Fibroblast of the conjunctiva (primary cell): ENCODE measurements at places on chromosomes 4 and X.
A peak's percentile ranks its signal among the peaks of the same experiment; 100 is the strongest.

GRCh38 chr4:97911236-97911906, 231.9 kb downstream of the STPG2 start:
- DNase-seq = no peak

GRCh38 chr4:147981305-147981704, 249.4 kb downstream of the ARHGAP10 start:
- DNase-seq = no peak

- no peak for DNase-seq
Measured at GRCh38 chrX:21691512-21692018, 33.4 kb upstream of the KLHL34 start.

GRCh38 chrX:72052415-72053090, 79.2 kb downstream of the RTL5 start:
- no peak for DNase-seq

GRCh38 chrX:153935326-153935851, 552 bp upstream of the NAA10 start:
- no peak for DNase-seq

- no peak for DNase-seq
Measured at GRCh38 chrX:127466211-127466610, 586.0 kb downstream of the ACTRT1 start.

GRCh38 chr4:79466621-79467020, 58.6 kb upstream of the GK2 start:
- DNase-seq = no peak

DNA sequence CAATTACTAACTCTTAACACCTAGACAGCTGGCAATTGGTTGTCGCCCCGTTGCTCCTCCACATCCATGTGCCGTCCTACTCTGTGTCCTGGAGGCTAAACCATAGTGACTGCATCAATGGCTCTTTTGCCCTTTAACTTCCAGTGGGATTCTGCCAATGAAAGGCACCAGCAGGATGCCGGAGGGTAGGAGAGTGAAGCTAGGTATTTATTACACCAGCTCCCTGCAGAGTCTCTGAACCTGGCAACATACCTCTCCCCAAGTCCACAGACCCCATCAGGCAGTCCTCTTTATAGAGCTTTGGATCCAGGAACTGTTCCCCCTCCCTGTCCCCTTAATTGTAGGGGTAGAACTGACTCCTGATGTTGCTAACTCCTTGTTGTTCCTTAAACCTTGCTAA, 426.8 kb downstream of the HNRNPD start:
- DNase-seq = no peak

GRCh38 chr4:10620935-10621488, 63.6 kb downstream of the CLNK start:
- no peak for DNase-seq

DNA sequence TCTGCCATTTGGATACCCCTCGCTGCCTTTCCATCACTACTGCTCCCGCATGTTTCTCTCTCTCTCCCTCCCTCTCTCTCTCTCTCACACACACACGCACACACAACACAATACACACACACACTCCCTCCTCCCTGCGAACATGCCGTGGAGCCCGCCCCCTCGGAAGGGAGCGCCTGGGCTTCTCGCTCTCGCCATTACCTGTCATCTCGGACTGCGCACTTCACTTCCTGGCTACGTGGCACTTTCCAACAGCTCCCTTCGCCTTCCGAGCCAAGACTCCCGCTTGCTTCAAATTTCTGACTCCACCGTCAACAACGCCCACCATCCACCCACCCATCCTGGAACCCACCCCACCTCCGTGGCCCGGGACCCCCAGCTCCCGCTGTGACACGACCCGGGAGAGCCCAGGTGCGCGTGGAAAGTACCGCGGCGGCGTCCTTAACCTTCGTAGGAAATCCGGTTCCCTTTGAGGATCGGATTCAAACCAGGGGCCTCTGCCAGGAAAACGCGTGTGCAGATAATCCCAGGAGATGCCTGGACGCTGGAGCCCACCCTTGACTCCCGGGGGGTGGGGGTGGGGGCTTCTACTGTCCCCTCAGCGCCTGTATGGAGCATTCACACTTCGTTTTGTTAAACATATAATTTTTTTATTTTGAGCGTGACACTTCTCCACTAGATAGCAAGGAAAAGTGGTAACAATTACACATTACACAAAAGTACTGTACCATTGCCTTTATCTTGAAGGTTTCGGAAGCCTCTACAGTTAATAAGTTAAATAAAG, 12.5 kb downstream of the ARX start:
- no peak for DNase-seq

DNA sequence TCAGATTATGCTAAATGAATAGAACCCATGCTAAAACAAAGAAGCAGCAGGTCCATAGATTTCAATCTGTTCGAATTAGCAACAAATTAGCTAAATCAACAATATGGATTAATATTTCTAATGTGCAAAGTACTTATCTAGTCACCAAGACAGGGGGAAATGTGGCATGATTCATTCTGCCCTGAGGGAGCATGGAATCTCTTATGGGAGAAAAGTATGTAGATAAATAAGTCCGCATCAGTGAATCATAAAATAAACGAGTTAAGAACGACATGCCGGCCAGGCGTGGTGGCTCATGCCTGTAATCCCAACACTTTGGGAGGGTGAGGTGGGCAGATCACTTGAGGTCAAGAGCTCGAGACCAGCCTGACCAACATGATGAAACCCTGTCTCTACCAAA, 102.1 kb downstream of the ANOS1 start:
- DNase-seq = no peak

GRCh38 chrX:22575161-22575845, 302.6 kb downstream of the CBLL2 start:
- DNase-seq = no peak

- no peak for DNase-seq
Measured at GRCh38 chr4:176575141-176575730, 217.5 kb downstream of the VEGFC start.

GRCh38 chr4:173490256-173490655, 39.8 kb downstream of the HAND2 start:
- no peak for DNase-seq

GRCh38 chr4:71878376-71878775, 94.5 kb upstream of the GC start:
- DNase-seq = no peak

DNA sequence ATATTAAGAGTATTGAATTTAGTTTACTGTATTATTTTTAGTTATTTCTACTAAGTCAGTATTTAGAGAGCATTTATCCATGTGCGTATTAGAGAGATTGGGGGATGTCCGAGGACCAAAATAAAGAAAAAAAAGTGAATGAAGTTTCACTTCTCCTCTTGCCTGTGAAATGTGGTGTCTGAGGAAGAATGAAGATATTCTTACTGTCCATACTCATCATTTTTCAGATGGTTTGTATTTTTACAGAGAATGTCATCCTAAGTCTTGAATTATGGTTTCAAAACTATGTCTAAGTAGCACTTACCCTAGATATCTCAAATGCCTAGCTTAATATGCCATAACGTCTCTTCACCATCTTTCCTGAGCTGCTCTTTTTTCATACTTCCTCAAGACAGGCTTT, 854.3 kb downstream of the C4orf33 start:
- DNase-seq = no peak

- no peak for DNase-seq
Measured at GRCh38 chr4:128565054-128565453, 244.4 kb upstream of the JADE1 start.

- DNase-seq = no peak
Measured at GRCh38 chr4:103720661-103721060, 876 bp upstream of the TACR3 start.

- peak; percentile 65 for DNase-seq
Measured at GRCh38 chr4:17189401-17189720, 290.9 kb upstream of the LDB2 start.

DNA sequence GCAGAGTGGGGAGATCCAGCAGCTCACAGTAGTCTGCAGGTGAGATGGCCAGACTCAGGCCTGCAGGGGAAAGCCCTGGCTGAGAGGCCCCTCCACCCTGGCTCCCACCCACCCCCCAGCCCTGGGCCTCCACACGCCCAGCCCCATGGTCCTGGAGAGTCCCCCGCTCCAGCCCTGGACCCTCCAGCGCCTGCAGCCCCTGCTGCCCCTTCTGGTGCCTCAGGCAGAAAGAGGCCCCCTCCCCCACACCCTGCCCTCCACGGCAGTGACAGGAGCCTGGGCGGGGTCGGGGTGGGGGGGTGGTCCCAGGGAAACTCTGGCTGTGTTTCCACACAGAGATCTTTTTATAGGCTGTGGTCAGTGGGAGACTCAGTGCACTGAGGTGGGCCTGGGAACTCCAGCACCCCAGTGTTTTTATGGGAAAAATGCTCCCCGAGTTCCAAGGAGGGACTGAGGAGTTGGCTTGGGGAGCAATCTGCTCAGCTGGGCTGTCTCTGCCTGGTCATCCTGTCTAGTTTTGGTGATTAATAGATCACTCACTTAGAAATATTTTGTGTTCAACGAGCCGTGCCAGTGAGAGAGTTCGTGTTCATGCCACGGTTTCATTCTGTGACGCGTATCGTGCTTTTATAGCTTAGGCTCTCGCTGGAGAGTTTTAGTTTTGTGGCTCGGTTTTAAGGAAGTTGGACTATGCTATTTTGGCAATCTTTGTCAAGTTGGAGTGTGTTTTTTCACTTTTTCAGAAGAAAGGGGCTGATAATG, 53.1 kb upstream of the HGFAC start:
- no peak for DNase-seq
